ENCODE measurements at places on chromosomes 2 and 18.

DNA sequence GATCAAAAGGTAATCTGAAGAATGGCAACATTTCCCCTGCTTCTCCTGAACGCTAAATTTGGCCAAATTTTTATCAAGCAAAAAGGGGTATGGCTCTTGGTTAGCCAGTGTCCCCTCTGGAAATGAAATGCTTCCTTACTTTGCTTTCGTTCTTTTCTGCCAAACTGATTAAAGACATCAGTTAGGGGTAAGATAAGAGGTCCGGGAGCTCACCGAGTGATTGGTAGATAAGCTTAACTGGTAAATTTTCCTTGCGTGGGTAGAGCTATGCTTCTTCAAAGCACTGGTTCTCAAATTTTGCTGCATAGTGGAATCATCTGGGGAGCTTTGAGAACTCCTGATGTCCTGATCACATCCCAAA is 62.7 kb upstream of the MAPRE2 start:
- DNase-seq = no peak

DNA sequence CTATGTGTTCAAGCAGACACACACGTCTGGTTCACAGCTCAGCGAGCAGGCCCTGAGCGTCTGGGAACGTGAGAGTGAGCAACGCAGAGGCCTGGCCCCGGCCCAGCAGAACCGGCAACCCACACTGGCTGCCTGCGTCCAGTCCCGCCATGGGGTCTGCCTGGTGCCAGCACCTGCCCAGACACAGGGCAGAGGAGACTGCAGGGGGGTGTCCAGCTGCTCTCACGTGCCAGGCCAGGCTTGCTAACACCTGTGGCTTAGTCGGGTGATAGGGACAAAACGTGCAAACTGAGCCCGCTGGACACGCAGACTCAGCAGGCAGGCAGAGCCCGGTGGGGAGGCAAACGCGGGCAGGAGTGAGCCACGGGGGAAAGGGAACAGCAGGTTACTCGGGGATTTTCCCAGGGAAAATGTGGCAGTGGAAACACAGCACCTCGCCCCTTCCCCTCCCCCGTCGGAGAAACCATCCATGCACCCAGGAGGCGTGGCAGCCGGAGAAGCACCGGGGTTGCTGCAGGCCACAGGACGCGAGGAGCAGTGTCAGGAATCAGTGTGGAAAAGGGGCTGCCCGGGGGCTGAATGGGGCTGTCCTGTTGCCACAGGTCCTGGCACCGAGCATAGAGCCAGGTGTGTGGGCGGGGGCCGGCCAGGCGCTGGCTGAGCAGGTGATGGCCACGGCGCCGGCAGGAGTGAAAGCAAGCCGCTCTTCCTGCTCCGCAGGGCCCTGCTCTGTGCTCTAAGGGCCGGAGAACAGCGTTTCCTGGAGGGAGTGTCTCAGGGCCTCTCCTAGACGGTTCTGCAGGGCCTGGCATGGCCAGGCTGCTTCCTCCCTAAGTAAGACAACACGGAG is 154.7 kb downstream of the HDAC4 start:
- no peak for DNase-seq

DNA sequence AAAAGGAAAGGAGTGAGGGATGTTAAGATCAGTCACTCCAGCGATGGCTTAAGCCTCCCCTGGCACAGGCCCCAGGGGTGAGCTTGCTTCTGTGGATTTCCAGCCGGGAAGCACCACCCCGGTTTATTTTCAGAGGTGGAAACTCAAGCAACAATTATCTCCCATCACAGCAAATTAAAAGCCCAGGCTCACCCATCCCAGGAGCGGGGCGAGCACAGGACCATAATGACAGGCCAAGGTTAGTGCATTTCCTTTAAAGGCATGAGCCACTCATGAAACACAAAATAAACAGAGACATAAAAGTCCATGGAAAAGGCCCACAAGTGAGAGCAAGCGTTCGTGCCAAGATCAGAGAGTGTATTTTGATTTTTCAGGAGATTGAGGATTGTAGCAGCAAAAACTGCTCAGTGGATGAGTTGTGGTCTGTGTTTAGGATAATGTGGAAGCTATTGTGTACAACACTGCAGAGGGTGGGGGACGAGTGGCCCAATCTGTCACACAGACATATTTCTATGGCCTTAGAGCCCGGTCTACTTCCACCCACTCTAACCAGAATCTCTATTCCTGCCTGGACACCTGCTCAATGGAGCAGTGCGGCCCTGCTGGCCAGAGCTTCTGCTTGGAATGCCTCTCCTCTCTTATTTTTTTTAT is 111.4 kb upstream of the CDC42EP3 start:
- DNase-seq = no peak

- no peak for DNase-seq
These were observed at the start of gene MATN3 for GRCh38 chr2:20012282-20013125. Gene MATN3 (minus strand): TSS chr2:20012668. CDS start chr2:20012631, 37 bp downstream.

DNA sequence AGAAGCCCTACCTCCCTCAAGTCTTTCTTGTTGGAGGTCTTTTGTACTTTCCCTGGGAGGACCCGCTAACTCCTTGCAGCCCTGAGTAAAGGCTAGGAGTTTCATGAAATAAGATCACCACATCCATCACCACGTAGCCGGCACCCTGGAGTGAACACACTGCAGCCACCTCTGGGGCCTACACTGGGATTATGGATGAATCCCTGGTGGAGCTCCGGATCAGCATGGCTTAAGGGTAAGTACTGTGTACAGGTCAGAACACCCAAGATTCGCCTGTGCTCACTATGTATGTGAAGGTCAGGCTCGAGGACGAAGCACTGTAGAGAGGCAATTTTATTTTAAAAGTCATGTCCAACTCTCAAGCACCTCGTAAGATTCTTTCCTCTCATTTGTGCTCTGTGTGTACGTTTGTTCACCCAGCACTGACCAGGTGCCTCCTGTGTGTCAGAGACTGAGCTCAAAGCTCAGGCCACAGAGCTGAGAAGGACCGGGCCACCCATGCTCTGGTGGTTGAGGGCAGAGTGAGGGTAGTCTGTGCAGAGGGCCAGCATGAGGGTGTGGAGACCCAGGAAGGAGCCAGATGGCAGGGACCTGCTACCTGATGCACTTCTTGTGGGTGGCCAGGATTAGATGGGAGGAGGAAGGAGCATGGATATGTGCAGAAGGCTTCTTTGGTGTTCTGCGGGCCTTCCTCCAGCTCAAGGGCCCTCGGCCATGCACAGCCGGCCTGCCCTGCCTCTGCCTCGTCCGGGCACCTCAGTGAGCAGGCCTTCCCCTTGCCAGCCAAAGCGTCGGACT is 66.7 kb upstream of the TFCP2L1 start:
- DNase-seq = no peak

GRCh38 chr2:125397535-125398251 is 1258.3 kb upstream of the GYPC start:
- no peak for DNase-seq

DNA sequence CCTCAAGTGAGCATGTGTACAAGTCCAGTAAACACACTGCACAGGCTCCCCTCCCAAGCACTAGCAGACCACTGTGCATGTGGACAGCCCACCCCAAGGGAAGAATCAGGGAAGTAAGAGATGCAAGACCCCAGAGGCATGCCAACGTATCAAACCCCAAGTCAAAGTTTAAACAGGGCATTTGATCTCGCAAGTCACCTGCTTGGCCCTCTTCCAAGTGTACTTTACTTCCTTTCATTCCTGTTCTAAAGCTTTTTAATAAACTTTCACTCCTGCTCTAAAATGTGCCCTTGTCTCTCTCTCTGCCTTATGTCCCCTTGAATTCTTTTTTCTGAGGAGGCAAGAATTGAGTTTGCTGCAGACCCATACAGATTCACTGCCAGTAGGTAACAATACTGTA is 201.2 kb upstream of the PARD3B start:
- DNase-seq = no peak
